Femur (tissue), 1 donor: ENCODE measurements at places on chromosomes 6 and 20.

- DNase-seq, result no peak
Measured at GRCh38 chr6:170444056-170444591, 109.0 kb downstream of the PSMB1 start.

- DNase-seq, result no peak
Measured at GRCh38 chr6:30719356-30719755, 796 bp upstream of the TUBB start.

DNA sequence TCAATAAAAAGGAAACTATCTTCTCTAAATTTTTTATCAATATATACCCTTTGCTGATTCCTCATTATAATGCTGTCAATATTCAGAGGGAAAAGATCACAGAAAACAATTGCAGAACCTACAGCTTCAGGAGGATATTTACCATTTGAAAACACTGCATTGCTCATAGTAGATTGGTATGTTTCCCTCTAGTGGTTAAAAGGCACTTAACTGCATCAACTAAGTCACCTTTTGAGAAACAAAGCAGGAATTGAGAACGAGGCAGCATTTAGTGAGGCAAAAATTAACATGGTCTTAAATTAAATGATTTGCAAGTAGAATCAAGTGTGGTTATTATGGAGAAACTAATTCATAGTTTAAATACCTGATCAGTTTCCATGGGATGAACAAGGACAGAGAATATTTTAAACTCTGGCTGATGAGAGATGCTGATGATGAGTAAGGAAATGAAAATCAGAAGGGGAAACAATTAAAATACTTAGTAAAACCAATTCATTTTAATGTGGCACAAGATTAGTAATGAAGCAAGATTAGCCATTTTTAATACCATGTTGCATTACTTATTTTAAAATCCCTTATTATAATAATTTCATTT is 642.1 kb downstream of the EPHA7 start:
- DNase-seq, result no peak

- DNase-seq, result no peak
Measured at GRCh38 chr6:16799279-16800193, 38.3 kb upstream of the ATXN1 start.

DNA sequence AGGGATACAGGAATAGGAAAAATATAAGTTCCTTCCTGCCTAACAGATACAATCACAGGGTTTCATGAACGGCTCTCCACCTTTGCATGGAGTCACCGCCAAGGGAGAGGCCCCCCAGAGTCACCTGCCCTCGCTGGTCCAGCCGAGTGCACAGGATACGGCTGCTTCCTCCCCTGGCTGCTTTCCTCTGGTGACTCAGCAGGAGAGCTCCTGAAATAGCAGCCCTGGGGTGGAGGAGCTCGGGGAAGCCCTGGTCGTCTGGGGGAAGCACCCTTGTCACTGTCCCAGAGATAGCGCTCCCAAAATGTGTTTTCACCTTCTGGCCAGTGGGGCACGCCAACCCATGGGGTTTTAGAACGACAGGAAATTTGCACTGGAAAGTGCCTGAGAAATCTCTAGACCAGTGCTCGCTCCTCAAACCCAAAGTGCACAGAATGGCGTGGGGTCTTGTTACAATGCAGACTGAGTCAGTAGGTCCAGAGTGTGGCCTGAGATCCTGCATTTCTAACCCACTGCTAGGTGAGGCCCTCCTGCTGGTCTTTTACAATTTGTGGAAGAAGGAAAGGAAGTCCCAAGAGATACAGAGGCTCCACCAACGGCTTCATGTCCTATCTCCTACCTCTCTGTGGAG is 35.9 kb upstream of the FAM50B start:
- DNase-seq, result peak; percentile 69

DNA sequence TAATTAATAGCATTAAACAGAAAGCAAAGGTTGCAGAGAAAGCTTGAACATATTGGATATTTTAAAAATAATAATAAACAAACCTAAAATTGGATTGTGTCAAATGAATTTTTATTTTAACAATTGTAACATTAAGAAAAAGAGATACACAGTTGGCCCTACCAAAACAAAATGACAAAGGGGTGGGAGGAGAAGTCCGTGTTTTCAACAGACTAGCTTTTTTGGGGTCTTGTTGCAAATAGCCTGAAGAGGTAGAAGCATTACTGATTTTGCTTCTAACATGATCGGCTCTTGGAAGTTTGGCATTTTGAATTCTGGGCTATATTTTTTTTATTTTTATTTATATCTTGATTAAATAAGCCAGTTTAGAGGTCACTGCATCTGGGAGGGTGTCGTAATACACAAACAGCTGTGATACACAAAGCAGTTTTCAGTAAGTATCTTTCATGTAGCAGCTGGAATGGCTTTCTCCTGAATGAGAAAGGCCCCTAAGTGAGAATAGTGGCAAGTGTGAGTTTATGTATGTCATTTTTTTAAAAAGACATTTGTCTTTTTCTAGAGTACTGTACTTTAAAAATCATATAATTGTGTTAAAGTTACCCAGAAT is 85.5 kb upstream of the ZNF217 start:
- no peak for DNase-seq

GRCh38 chr20:50426866-50427718 is 83.1 kb upstream of the PTPN1 start:
- DNase-seq, result no peak

DNA sequence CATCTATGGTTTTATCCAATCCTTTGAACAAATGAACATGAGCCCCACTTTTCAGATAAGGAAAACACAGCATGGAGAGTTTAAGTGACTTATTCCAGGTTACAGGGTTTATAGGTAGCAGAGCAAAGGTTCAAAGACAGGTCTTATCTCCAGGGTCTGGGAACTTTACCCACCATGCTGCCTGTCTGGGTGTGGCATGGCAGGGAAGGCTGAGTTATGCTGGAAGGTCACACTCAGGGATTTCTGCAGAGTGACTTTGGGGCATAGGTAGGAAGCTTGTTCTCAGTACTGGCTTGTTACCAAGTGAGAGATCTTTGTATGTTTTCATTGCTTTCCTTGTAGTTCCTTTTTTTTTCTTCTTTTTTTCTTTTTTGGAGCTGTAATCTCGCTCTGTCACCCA is 1.8 kb downstream of the ZNF831 start:
- DNase-seq, result no peak

- no peak for DNase-seq
Measured at GRCh38 chr6:8059129-8059528, 5.1 kb downstream of the BLOC1S5 start.

DNA sequence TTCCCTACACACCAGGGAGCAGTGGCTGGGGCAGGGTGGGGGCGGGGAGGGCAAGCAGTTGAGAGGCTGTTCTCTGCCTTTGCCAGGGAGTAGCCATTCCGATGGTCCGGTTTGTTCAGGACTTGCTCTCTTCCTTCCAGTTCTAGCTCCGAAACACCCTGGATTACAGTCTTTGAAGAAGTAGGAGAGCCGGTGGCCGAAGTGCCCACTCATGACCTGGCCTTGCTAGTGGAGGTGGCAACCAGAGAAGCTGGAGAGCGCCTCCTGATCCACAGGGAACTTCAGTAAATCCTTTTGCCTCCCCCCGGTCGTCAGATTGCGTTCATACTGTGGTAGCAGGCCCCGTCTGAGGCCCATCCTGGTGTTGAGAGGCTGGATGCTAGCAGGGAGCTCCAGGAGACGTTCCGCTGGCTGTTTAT is 92.8 kb downstream of the ARID1B start:
- DNase-seq, result no peak

GRCh38 chr6:81814370-81815076 is 62.0 kb upstream of the TENT5A start:
- no peak for DNase-seq

DNA sequence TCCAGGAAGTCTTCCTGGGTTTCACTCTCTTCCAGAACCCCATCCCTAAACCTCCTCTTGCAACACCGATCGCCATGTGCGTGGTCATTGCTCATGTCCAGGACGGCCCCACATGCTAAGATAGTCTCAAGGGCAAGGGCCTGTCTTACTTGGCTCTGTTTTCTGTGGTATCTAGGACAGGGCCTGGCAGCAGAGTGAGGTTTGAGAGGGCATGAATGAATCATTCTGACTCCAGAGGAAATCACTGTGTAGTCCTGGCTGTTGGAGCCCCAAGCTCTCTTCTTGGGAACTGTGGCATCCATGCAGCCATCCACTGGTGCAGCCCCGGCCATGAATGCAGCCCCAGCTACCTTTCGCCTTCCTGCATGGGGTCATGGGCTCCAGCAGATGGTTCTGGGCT is 12.4 kb downstream of the SIRPA start:
- no peak for DNase-seq

DNA sequence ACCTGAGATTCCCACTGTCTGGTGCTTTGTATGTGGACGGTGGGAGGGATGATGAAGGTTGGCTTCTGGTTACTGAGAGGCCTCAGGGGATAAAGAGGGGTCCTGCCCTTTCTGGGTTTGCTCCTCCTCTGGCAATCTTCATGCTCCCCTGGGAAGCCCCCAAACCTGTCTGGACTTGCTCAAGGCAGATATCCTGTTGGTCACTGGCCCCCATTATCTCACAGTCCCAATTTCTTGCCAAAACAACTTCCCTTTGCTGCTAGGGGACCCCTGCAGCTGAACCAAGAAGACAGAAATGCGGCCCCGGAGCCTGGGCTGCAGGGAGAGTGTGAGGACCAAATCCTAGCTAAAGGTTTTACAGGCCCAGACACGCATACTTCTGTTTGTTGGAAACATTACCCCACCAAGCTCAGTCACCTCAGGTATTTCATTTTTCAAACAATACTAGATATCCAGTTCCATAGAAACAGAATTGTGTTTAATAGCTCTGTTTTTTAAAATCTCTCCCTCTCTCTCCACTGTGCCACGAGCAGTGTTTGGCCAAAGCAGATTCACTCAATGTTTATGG is 63.4 kb upstream of the MRPS10 start:
- no peak for DNase-seq

GRCh38 chr20:22511943-22512910 is 72.1 kb downstream of the FOXA2 start:
- DNase-seq, result no peak

- DNase-seq, result no peak
Measured at GRCh38 chr6:161033667-161034066, 42.1 kb downstream of the MAP3K4 start.

GRCh38 chr6:36906539-36907325 is 21.0 kb downstream of the C6orf89 start:
- no peak for DNase-seq

DNA sequence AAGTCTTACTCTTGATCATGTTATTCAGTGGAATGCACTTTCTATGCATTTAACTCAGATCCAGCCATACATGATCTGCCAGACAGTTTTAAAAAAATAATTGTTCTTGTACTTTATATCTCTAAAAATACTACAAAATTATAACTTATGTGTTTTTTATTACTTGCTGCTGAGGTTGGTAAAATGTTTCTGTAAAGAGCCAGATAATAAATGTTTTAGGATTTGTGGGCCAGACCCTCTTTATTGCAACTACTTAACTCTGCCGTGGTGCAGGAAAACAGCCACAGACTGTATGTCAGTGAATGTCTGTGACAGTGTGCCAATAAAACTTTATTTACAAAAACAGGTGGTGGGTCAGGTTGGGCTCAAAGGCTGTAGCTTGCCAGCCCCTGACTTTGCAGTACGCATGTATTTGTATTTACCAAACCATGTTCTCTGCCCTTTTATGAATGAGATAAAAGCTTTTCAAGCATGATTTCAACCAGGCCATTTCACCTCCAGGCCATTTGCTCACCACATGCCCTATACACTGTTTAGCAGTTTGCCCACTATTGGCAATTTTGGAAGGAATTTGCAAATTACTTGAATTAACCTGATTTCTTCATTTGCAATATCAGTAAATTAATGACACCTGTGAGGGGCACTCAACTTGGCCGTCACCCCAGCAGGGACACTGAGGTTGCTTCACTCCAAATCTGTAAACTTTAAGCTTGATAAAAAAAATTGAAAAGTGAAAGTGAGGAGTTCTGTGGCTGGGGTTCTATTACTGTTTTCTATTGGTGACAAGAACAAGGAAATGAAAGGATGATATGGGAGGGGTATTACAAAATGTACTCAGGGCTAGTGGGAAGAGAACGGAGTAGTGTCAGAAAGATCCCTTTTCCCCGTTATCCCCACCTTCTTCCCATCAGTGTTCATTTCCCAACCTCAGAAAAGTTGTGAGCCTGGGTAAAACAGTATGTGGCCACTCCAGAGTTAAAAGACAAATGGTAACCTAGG is 133.4 kb downstream of the CEBPB start:
- no peak for DNase-seq

DNA sequence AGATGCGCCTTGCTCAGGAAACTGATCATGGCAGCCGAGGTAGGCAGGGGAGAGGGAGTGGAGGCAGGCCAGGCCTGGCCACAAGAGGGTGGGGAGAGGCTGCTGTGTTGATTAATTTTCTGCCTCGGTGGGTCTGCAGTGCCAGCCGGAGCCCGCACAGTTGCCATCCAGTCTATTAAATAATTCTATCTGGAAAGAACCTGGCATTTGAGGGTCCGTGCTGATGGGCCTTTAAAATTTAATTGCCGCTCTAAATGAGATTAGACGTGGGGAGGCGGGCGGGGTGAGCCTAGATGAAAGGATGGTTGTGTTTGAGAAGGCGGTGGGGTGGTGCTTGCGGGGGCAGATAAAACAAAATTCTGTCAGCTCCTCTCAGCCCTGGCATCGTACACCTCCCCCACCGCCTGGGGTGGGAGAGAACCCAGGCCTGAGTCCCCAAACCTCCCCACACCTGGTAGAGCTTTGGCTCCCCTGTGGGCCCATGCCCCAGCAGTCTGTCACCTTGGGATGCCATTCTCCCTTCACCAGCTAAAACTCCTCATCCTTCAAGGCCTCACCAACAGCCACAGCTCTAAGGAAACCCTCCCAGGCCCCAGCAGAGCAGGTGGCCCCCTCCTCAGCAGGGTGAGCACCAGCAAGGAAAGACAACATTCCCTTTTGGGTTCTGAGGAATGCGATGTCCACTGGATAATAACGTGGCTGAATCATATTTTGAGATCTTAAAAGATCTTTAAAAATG is 167.3 kb downstream of the GRM4 start:
- DNase-seq, result no peak

- no peak for DNase-seq
Measured at GRCh38 chr6:93822434-93823265, 403.3 kb upstream of the EPHA7 start.

- DNase-seq, result no peak
Measured at GRCh38 chr6:122621638-122622037, 11.4 kb downstream of the PKIB start.

DNA sequence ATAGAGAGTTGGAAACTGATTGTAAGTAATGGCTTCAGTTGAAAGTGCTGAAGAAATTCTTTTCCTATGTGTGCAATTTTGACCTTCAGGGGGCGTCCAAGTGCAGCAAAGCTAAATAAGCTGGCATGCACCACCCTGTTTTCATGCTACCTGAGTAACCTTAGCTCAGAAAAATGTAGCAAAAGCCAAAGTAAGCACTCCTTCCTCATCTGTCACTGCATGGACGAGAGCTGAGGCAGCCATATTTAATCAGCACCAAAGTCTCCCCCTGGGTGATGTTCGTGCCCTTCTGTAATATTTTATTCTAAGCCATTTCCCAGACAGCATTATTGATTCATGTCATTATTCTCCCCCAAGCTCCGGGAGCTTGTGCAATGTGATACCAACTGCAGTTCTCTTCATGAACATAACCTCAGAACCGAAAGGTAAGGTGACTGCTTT is 123.1 kb downstream of the RPS12 start:
- DNase-seq, result no peak

DNA sequence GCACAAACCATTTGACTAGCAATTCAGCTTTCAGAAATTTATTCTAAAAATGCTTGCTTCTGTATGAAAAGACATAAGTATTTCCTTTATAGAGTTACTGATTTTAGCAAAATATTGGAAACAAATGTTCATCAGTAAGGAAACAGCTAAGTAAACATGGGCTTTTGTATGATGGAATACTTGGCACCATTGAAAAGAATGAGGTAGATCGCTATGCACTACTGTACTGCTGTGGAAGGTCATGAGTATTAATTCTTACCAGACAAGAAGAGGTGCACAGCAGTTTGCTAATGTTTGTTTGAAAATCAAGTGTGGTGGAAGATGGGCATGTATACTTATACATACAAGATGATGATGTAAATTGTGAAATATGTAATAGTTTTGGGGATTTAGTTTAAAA is 73.0 kb downstream of the FARS2 start:
- no peak for DNase-seq
